ENCODE measurements at places on chromosomes 11 and 22.

- peak; percentile 53 for DNase-seq
Observed at GRCh38 chr11:97364047-97364446, 974.2 kb downstream of the JRKL start.

DNA sequence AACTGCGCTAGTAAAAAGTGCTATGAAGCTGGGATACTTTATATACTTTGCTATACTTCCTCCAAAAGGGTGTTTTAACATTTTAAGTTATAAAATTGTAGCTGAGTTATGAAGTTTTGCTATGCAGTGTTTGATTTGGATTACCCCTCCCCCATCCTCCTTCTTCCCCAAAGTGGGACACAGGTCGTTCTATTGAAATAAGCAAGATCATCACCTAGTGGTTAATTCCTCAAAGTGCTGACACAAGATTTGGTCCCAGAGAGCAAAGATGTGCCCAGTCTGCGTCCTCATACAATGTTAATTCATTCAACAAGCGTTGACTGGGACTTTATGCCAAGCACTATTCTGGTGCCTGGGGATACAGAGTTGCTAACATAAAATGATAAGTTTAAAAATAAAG is 78.5 kb downstream of the SPON1 start:
- DNase-seq, result peak; percentile 5

GRCh38 chr11:74462009-74462408 is 5.3 kb downstream of the KCNE3 start:
- no peak for DNase-seq

GRCh38 chr11:116202922-116203321 is 569.9 kb downstream of the BUD13 start:
- DNase-seq, result no peak

- no peak for DNase-seq
Observed at GRCh38 chr11:29166306-29166705, 850.5 kb downstream of the KCNA4 start.

GRCh38 chr11:64998141-64998540 is 1.4 kb upstream of the BATF2 start:
- no peak for DNase-seq

GRCh38 chr11:68658661-68659060 is 25.7 kb upstream of the GAL start:
- DNase-seq, result no peak

DNA sequence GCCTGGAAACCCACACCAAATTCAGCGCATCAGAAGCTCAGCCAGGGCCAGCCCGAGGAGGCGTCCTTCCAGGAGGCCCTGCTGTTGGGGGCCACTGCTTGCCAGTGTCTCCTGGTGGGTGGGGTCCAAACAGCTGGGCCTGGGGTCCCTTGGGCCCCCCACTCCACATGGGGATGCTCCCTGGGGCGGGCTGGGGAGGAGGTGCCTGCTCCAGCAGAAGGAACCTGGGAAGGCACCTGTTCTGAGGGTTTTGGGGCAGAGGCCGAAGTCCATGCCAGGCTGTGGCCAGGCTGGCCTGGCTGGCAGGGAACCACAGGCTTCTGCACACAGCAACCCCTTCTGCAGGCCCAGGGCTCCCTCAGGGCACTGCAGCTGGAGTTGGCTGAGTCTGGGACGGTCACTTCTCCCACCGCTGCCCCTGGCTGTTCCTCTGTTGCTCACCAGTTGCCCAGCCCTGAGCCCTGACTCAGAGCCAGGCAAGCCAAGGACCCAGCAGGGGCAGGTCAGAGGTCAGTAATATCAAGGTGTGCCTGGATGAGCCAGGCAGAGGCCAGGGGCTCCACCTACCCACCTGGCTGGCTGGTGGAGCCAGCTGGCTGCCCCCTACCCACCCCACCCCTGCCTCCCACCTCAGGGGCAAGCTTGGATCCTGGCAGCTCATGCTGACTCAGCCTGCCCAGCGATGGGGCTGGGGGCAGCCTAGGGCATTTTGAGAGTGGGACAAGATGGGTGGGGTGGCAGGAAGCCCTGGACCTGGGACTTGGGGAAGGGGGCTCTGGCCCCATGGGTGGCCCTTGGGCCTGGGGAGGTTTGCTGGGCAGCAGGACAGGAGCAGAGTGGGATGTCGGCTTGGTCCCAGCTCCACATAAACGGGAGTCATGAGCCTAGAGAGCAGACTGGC is 12.0 kb upstream of the PHLDA2 start:
- DNase-seq, result no peak

DNA sequence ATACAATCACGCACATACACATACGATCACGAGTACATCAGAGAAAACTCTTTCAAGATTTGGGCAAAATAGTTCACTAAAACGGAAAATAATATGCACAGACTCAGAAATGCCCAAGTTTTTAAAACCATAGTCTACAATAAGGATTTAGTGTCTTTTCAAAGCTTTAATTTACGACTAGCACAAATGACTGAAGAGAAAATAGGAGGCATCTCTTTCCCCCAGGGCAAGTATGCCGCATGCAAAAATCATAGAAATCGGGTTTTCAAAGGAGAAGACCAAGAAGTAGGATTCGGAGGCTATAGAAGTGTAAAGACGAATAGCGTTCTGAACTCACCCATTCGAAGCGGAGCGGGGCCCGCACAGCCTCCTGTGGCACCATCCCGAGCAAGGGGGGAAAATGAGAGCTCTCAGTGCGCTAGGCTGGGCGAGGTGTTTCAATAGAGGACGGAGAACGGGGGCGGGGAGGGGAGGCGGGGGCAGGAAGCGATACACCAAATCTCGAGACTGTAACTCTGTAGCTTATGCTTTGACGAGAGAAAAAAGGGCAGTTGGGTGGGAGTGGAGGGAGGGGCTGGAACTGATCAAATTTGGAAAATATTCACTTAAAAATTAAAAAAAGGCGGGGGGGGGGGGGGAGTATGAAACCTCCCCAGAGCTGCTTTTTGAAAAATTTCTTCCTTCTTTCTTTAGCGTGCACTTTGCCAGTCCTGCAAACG is 15.8 kb downstream of the BLID start:
- DNase-seq, result no peak

DNA sequence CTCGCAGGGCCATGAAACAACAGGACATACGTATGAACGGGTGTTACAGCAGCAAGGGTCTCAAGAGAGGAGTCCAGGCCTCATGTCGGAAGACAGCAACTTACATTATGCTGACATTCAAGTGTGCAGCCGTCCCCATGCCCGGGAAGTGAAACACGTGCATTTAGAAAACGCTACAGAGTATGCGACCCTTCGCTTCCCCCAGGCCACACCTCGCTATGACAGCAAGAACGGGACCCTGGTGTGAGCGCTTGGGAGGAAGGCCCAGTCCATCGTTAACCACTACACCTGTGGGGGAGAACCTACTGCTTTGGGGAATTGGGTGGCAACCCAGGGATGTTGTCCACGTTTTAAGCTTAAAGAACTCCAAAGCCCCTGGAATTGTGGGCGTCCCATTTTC is 7.2 kb downstream of the C11orf52 start:
- DNase-seq, result no peak

DNA sequence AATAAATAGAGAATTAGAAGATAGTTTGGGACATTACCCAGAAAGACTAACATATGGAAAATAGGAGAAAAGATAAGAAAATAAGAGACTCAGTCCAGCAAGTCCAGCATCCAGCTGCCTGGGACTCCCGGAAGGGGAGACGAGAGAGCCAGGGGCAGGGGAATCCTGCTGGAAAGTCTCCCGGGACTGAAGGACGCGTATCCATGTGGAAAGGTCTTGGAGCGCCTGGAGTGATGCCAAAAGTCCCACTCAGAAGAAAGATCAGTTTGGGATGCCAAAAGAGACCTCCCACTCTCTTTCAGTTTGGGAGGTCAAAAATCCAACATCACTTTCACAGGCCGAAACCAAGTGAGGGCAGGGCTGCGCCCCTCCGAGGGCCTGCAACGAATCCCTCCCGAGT is 30.7 kb downstream of the LRFN4 start:
- DNase-seq, result no peak

GRCh38 chr22:37848587-37849088 is 581 bp upstream of the EIF3L start:
- DNase-seq, result no peak

DNA sequence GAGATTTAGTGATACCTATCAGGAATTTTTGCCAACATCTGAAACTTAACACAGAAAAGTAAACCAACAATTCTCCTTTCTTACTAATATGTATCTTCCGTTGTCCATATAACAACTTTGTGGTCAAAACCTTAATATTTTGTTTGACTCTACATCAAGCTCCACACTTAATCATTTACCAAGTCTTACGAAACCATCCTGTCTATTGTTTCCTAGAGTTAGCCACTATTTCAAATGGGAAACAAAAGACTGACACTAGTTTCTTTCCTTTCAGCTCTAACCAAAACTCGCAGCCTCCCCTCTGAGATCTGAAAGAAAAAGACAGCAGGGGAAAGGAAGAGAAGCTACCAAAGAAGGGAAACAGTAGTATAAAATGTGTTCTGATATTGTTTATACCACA is 26.5 kb upstream of the PRDM10 start:
- peak; percentile 48 for DNase-seq

GRCh38 chr22:43312608-43313007 is 30.6 kb downstream of the SCUBE1 start:
- no peak for DNase-seq

GRCh38 chr11:48116437-48117228 is 100.0 kb upstream of the OR4B1 start:
- DNase-seq, result no peak

DNA sequence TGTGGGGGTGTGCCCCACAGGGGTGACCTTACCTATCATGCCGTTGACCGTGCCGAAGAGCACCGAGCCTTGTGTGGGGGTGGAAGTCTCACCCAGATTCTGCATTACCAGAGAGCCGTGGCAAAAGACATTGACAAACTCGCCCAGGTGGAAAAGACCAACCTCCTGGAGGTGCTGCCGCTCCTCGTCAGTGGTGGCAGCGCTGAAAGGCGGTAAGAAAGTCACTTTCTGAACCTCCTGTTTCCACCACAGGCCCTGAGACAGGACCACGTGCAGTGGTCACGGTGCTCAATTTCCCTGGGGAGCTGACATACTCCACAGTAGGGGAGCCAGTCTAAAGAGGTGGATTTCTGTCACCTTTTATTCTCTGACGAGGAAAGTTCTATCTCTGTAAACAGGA is 7.4 kb upstream of the VWCE start:
- DNase-seq, result no peak

GRCh38 chr22:38205261-38206128 is 3.7 kb downstream of the MAFF start:
- no peak for DNase-seq

- DNase-seq, result no peak
Observed at GRCh38 chr11:40647295-40647694, 812.2 kb downstream of the LRRC4C start.

DNA sequence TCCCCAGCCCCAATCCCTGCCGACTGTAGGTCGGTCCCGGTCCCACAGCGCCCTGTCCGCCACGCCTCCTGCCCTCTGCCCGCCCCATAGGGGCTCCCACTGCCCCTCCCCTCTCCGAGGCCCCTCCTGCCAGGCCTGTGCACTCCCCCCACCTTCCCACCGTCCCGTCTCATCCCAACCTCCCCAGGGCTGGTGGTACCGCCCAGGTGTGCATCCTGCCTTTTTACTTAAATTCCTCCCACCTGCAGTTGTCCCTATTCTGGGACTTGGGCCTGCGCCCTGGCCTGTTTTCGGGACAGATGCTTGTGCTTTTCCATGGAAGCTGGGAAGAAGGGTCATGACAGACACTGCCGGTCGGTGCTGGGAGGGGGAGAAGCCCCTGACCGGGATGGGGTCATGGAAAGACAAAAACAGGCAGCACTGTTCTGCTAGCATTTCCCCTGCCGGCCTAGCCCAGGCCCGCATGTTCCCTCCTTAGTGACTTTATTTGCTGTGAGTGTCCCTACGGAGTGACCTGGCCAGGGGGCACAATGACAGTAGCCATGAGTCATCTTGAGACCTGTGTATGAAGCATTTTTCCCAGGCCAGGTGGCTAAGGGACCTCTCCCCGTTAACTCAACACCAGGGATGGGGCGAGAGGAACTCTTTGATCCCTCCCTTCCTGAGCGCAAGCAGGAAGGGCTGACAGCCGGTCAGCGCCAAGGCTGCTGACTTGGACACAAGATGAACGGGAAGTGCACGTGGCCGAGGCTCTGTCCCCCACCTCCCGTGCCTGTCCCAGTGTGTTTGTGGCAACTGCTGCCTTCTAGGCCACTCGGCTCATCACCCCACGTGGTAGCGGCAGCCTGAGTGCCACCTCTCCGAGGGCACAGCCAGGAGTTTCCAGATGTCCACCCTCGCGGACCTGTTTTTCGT is 7.1 kb downstream of the TBX1 start:
- no peak for DNase-seq

DNA sequence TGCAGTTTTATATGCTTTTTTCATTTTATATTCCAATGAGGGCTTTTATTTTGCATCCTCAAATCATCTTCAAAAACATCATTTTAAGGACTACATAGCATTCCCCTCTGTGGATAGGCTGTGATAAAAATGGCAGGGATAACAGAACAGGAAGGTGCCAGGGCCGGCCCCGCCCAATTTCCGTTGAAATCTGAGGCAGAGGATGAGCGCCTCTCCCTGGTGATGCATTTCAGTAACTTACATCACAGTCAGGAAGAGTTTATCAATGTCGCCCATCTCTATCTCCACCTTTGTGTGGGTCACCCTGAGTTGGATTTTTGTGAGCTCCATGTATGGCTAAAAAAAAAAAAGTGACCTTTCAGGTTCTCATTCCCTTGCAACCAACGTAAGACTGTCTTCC is 201.6 kb downstream of the DSCAML1 start:
- DNase-seq, result no peak

DNA sequence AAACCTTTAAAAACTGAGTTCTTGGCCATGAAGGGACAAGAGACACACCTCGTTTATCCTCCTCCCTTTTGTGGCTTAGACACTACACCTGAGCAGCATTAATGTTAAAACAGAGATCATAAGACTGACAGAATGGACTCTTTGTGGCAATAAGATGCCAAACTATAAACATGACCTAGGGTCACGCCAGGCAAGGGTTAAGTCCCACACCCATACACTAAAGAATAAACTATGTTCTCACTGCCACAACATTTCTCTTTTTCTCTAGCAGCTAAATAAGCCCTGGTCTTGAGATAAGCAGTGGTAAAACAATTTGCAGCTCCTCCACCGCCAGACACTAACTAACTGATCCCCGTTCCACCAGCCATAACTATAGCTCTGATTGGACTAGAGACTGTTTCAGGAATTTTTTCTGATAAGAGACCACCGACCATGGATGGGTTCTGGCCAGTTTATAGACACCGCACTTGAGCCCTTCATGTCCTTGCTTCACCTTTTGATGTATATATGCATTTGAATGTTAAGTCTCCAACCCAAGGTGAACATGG is 4.9 kb upstream of the SLCO2B1 start:
- no peak for DNase-seq

DNA sequence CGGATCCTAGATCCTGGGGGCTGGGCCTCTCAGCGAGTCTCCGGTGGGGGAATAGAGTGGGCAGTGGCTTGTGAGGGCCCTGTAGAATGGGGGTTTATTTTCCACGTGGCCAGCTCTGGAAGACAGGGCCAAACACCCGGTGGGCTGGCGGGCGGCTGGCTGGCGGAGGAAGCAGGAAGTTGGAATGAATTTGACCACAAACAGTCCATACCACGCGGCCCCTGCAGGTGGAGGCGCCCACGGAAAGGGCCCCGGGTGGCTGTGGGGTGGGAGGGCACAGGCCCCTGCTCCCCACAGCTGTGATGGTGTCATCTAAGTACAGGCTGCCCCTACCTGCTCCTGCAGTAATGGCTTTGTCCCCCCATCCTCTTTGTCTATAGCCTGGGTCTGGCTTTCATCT is 15.1 kb downstream of the MCAT start:
- no peak for DNase-seq

- DNase-seq, result no peak
Observed at GRCh38 chr11:35100013-35100383, 39.0 kb upstream of the CD44 start.

Measured in kidney glomerular epithelial cell (primary cell).